ENCODE measurements at places on chromosomes 6 and 20. TPM values are rescaled to one million over a fixed set of nuclear protein-coding genes. Genes with fewer than 3 reads are reported as not detected.

Gene DEFB124
- total RNA-seq = not detected

Gene MICB
- 15.7 TPM for total RNA-seq

Gene PRND
- total RNA-seq = not detected

Gene SLC22A2
- not detected for total RNA-seq

Gene MRAP2
- 5.4 TPM for total RNA-seq

Gene PTGIS
- total RNA-seq = 1.1 TPM

Gene SUMO4
- 7.9 TPM for total RNA-seq

Gene ECT2L
- total RNA-seq = not detected

Gene POPDC3
- not detected for total RNA-seq

Gene TBX18
- total RNA-seq = 0.17 TPM

Gene BPIFB1
- total RNA-seq = not detected

Gene RUNX2
- total RNA-seq = 5.8 TPM

Gene NKX2-2
- total RNA-seq = not detected
